ENCODE measurements at places on chromosomes 5 and 9.

DNA sequence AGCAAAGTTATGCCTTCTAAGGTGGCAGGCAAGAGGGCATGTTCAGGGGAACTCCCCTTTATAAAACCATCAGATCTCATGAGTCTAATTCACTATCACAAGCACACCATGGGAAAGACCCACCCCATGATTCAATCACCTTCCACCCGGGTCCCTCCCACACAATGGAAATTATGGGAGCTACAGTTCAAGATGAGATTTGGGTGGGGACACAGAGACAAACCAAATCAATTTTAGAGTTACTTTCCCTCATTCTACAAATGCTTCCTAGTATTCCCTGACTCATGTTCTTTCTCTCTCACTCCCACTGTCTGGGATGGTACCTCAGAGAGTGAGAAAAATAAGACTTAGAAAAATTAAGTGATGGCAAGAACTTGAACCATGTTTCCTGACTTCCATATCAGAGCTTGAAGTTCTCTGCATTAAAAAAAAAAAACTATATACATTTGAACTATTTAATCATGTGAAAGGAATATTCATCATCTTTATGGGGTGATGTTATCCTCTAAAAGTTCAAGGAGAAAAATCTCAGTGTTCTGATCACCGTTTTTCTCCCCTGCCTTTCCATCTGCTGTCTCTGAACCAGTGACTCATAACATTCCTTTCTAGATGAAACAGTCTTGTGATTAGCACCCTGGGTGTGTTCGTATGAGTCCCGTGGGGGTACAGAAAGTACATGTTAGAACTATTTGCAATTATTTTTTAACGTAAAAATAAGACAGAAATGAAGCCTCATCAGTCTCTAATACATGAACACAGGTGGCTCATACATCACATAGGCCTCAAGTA is 282.9 kb downstream of the SLF1 start:
- DNase-seq, result no peak

DNA sequence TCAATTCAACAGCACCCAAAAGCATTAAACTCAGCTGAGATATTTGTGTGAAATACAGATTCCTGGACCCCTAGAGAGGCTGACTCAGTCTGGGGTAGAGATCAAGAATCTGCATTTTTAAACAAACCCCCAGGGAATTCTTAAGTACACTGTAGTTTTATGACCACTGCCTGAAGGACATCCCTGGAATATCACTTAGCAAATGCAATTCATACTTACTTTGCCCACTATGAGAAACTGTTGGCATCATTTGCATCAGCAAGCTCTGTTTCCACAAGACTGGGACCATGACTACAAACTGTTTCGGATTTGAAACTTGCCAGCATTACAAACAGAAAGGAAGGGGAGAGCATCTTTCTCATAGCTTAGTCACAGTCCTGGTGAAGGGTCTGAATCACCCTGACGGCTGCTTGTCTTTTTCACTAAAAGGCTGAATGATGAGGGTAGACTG is 63.7 kb downstream of the MLLT3 start:
- no peak for DNase-seq

- no peak for DNase-seq
These were observed 254.8 kb downstream of the CDK5RAP2 start for GRCh38 chr9:120324996-120325642.

DNA sequence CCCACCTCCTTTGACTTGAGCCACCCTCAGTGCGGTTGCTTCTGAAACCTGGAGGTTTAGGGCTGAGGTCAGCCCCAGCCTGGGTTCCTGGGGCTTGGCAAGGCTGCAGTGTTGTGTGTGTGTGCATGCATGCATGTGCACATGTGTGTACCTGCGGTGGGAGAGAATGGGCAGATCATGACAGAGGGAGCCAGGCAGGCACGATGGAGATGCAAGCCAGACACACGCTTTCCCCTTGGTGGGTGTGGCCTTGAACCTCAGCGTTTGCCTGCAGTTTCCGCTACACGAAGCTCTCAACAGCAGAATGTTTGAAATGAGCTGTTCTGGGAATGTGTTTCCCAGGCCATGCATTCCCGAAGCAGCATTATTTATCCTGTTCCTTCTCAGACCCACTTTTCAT is 65.9 kb upstream of the RAPGEF1 start:
- no peak for DNase-seq

DNA sequence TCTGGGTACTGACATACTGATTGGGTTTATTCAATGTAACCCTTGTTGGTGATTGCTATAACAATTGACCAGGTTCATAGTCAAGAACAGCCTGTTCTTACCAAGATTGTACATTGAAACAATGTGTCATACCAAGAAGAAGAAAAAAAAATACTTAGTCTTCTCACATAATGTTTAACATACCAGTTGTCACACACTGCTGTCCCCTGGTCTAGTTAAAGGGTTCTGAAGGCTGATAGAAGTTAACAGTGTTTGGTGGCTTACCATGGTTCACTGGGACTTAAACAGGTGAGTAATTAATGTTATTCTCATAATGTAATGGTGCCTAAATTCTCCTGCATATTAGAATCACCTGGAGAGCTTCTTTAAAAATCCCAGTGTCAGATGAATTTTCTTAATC is 18.5 kb upstream of the CDC42SE2 start:
- no peak for DNase-seq

GRCh38 chr5:100828071-100828897 is 74.8 kb downstream of the ST8SIA4 start:
- no peak for DNase-seq

GRCh38 chr5:140192715-140193430 is 17.9 kb downstream of the CYSTM1 start:
- no peak for DNase-seq

DNA sequence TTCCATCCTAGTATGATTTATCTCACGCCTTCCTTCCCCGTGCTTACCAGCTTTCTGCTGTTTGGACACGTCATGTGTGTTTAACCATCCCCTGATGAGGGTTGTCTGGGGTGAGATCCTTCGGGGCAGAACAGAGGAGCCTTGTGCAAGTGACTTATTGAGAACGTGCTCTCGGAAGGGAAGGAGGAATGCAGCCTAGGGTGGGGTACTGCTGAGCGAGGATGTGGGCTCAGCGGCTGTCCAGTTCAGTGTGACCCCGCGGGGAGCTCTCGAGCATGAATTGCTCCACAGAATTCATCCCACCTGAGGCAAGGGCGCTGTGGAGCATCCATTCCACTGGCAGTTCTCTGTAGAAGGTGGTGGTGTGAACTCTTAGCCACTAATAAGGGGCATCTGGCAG is 4.0 kb downstream of the MYOZ3 start:
- no peak for DNase-seq

DNA sequence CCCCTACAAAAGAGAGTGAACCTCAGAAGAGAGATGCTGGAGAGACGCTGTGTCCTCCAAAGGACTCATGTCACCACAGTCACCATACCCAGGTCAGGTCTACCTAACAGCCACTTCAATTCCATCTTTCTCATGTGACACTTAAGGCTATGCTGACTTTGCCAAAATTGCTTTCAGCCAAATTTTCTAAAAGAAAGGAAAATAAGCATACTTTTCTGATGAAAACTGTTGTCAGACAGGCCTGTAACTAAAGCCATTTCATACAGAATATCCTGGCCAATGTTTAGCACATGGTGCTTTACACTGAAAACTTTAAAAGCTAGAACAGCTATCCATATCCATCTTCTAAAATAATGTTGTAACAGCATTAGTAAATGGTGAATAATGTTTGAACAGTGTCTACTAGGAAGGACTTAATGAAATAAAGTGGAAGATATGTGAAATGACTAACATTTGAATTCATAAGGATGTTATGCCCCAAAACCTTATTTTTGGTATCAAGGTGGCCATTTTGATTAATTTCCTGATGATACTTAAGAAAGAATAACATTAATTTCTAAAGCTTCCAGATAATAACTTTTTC is 97.2 kb downstream of the NFIB start:
- no peak for DNase-seq

DNA sequence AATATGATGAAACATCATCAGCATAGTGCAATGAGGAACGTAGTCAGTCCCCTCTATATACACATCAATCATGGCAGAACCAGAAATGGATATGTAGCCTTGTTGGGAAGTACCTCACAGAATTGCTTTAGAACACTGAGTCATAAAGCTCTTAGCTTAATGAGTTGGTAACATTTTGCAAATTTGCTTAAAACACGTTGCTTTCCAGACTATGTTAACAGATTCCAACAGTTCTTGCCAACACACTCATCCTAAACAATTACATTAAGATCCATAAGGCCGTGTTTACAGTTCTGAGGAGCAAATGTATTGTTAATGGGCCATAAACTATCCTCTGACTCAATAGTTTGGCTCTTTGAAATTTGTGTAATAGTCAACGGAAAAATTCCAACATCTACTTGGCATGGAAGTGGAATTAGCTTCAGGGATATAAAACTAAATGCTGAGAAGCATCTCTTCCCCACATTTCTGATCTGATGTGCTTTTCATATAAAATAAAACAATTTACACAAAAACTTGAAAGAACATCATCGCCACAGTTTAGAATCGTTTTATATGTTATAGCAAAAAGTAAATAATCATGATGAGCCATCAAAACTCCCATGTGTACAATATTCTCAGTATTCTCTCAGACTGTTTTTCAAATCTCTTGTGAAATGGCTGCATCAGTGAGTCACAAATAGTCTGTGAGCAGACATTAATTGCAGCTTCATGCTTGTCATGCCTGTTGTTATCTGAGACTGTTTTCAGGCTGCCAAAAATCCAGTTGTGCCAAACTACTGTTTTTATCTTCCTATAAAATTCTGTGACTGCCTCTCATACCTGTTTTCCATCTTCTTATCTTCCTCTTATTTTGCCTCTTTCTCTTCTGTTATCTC is 291.9 kb downstream of the COX7C start:
- no peak for DNase-seq

- DNase-seq, result no peak
These were observed 192.3 kb downstream of the PALM2AKAP2 start for GRCh38 chr9:109972026-109972882.

GRCh38 chr5:173714551-173715428 is 98.3 kb upstream of the BOD1 start:
- no peak for DNase-seq

DNA sequence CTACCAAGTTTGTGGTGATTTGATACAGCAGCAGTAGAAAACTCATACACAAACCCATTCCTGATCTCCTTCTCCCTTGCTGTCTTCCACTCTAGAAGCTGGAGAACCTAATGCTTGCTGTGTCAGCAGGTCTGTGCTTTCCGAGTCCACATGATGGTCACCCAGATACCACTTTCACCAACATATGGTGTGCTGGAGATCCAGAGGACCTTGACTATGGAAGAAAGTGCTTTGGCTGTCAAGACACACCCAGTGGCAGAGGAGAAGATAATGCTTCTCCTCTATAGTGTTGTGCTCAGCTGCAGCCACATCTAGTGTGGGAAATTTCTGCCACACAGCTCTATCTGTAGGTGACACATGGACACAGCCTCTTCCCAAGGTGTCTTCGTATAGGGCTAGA is 67.4 kb downstream of the UGCG start:
- no peak for DNase-seq

DNA sequence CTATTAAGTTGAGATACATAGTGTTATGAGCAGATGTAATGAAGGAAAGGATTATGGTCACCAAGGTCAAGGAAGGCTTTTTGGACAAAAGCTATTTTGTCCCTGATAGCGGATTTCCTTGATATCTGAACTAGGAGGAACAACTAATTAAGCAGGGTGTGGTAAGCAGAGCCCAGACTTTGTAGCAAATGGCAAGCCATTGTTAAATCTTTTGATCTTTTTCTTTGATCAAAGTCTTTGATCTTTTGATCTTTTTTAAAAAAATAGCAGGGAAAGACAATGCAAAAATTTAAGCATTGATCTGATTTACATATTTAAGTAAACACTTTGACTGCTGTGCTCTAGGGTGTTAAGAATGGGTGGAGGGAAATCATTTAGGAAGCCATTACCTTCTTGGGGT is 1242.0 kb downstream of the MAT2B start:
- no peak for DNase-seq

DNA sequence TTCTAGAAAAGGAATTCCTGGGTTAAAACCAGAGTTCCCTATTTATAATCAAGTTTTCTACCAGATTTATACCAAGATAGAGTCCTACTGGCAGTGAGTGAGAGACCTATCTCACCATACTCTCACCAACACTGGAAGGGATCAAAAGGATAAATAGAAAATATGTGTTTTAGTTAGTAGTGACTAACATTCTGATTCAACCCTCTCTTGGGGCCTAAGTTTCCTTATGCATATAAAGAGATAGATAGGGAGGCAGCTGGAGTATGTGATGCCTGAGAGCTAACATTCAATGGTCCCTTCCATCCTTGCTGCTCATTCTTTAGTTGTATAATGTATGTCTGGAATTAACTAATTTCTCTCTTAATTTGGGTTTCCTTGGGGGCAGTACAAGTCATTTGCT is 32.0 kb downstream of the CKMT2 start:
- DNase-seq, result no peak

- DNase-seq, result no peak
These were observed 24.7 kb upstream of the ANKRD34B start for GRCh38 chr5:80594810-80595209.

DNA sequence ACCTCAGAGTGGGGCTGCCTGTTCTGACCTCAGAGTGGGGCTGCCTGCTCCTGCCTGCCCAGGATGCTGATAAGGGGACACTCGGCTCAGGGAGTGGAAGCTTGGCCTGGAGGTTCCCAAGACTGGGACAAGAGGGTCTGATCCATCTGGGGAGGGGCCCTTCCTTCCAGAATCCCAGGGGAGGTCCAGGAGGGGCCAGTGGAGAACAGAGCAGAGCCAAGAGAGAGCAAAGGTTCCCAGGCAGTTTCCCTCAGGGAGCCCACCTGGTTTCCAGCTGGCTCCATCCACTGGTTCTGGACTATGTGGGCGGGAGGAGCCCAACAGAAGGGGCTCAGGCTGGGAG is 49.1 kb upstream of the RNU6ATAC start:
- DNase-seq, result no peak

DNA sequence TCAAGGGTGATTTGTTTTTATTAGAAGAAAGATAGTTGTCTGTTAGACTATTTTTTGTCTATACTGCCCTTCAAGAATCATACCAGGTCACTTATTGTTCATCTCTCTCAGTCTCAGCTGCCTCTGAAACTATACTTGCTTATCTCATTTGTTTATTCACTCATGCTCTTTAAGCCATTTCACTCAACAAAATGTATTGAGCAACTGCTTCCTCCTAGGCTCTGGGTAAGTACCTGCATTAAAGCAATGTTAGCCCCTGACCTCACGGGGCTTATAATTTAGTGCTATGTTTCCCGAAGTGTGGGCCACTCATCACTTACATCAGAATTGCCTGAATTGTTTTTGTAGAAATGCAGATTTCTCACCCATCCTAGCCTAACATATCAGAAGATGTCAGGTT is 100.9 kb downstream of the DPYSL3 start:
- no peak for DNase-seq

- no peak for DNase-seq
These were observed 17.9 kb downstream of the CCDC171 start for GRCh38 chr9:15570769-15571168.

- no peak for DNase-seq
These were observed 119.5 kb upstream of the CTNND2 start for GRCh38 chr5:12023614-12024241.

DNA sequence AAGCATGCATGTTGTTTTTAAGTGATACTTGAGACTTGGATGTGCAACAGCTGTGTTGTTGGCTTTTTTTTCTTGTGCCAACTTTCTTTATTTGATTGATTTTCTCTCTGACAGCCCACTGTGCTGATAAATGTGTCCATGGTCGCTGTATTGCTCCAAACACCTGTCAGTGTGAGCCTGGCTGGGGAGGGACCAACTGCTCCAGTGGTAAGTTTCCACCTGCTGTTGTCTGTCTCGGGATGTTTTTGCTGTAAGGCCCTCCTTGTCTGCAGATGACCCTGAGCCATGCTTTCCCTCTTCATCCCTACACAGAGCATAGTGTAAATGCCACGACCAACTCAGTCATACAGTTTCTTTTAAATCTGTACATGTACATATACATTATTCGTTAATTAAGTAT is 79.2 kb downstream of the MEGF10 start:
- DNase-seq, result no peak

All from NCI-H1417 treated with DMSO at 0.1 percent for 48 hours (cell line).